Suprapubic skin (tissue), 4 donors: ENCODE measurements at places on chromosomes 7 and 10.

GRCh38 chr10:22536620-22537019 is 177.8 kb downstream of the PIP4K2A start:
- H3K36me3 ChIP-seq, result peaks cover 52% of the 10 kb centered on the region
- H3K27me3 ChIP-seq, result no peaks in the 10 kb centered on the region
- no peak overlapping the region for H3K4me3 ChIP-seq

DNA sequence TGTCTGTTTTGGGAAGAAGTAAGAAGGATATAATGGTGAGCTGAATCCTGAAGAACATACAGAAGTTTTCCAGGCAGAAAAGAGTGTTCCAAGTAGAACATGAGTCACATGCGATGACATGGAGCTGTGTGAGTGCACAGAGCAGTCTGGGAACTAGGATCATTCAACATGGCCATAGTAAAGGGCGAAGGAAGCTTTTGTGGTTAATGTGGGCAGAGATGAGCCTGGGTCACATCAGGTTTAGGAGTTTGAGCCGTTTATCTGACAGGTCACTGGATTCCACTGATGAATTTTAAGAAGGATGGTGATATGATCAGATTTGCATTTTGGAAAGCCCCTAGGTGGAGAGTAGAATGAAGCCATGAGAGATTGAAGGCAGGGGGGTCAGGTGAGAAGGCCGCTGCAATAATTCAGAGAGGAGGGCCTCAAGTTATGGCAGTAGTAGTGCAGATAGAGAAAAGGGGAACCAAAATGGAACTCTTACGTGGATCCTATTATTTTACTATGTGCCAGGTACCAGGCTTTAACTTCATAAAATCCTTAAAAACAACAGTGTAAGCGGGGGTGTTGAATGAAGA is 171.3 kb downstream of the RNLS start:
- no peak overlapping the region for H3K27ac ChIP-seq
- no peak overlapping the region for H3K4me3 ChIP-seq
- H3K27me3 ChIP-seq, result no peaks in the 10 kb centered on the region
- H3K4me1 ChIP-seq, result no peaks in the 10 kb centered on the region
- DNase-seq, result no peak
- no peaks in the 10 kb centered on the region for H3K36me3 ChIP-seq

DNA sequence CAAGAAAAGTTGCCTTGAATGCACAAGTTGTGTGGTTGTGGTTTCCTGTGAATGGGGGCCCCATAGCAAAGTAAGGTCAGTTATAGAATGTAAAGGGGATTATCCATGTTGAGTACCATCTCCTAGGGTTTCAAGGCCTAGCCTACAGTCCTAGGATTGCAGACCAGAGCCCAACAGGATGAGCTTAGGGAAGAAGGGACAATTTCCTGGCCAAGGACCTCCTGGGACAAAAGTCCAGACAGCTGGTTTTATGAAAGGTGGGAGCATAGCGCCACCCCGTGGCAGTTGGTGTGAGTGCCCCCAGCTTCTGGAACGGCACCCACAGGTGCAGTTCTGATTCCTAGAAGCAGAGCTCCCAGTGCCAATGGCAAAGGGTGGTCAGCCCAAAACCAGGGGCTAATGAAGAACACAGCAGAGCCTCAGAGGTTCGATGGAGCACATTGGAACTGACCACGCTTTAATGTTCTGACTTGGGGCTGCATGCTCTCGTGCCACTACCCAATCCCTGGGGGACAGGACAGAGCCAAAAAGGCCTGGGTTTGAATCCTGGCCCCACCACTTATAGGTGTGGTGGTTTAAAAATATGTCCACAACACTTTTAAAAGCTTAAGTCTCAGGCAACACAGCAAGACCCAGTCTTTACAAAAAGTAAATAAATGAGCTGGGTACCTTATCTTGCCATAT is 25.8 kb upstream of the TMEM120A start:
- no peak overlapping the region for H3K27ac ChIP-seq
- H3K27me3 ChIP-seq, result no peaks in the 10 kb centered on the region
- no peaks in the 10 kb centered on the region for H3K4me1 ChIP-seq

DNA sequence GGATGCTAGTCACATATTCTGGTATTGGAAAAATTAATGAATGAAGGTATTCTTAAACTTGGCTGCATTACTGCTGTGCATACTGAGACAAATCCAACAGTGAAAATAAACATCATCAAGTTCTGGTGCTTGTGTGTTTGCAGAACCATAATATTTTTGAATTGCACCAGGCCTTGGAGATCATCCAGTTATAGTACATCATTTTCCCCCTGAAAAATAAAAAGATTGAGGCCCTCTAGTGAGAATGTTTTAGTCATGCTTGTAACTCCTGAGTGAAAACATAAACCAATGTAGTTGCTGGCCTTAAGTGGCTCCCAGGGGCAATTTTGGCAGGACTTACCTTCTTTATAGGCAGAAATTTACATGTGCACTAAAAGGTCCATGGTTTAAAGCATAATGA is 218.8 kb upstream of the TMEM229A start:
- DNase-seq, result no peak
- H3K27me3 ChIP-seq, result no peaks in the 10 kb centered on the region
- H3K4me1 ChIP-seq, result no peaks in the 10 kb centered on the region
- no peak overlapping the region for H3K4me3 ChIP-seq
- H3K36me3 ChIP-seq, result no peaks in the 10 kb centered on the region
- H3K27ac ChIP-seq, result no peak overlapping the region
